NAMALWA (cell line): ENCODE measurements at places on chromosomes 4 and X.

- DNase-seq, result peak; percentile 22
These were observed at the start of gene TSC22D3 for GRCh38 chrX:107775734-107776511. TSC22D3 (minus strand) TSS chrX:107775787; CDS start chrX:107775419, 368 bp downstream.

GRCh38 chr4:150717952-150718351 lies 136.0 kb downstream of the MAB21L2 start:
- DNase-seq, result no peak

GRCh38 chrX:9953396-9953795 lies 13.8 kb upstream of the CLDN34 start:
- DNase-seq, result peak; percentile 4

DNA sequence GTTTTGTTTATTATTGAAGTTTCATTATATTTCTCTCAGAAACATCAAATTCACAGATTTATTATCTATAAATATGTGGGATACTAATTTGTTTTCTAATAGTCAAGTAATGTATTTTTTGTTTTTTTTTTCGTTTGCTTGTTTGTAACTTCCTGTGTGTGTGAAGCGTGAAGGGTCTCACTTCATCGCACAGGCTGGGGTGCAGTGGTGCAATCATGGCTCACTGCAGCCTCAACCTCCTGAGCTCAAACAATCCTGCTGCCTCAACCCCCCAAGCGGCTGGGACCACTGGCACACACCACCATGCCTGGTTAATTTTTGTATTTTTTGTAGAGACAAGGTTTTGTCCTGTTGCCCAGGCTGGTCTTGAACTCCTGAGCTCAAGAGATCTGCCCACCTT lies 55.1 kb downstream of the SH3RF1 start:
- DNase-seq, result peak; percentile 50

GRCh38 chr4:46073778-46074177 lies 50.1 kb downstream of the GABRG1 start:
- DNase-seq, result no peak

DNA sequence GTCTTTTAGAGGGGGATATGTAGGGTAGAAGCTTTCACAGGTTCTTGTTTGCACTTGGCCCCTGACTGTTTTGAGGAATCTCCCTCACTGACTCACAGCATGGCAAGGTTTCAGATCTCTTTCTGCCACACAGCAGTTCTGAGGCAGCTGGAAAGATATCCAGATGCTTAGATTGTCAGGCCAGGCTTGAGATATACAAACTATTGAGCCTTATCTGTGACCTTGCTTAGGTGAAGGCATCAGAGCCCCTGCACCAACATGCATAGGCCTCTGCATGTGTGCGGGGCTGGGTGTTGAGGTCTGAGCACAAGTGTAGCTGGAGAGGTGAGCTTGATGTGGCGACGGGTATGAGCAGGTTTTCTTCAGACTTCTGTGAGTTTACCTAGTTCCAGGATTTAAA lies 80.9 kb upstream of the MSANTD1 start:
- no peak for DNase-seq

DNA sequence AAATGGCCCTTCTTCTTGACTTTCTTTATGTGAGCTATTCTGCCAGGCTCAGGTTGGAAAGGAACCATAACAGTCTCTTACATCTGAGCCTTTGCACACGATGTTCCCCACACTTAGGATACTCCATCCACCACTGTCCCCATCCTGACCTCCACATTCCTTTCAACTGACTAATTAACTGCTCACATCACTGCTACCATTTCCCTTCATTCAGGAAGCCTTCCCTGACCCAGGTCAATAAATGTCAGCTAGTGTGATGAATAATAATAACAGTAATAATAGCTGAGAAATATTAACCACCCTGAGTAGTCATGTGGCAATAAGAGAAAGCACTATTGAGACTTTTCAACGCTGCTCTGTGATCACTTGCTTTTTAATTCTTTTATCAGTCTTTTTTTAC lies 291.7 kb downstream of the KCNIP4 start:
- no peak for DNase-seq

DNA sequence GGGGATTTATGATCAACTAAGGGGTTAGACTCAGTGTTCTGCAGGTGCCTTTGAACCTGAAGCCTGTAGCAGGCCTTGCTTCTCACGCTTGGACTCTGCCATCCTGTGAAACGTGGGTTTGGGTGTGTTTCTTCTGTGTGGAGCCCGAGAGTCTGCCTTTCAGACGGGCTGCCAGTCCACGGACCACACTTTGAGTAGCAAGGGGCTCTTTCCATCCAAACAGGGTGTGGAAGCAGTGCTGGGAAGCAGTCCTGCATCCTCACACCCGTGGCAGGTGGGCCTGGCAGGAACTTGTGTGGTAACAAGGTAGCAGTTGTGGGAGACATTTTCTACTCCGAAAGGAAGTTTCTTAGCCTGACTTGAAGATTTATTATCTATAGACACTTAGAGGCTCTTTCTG lies 22.7 kb downstream of the RGS12 start:
- no peak for DNase-seq

DNA sequence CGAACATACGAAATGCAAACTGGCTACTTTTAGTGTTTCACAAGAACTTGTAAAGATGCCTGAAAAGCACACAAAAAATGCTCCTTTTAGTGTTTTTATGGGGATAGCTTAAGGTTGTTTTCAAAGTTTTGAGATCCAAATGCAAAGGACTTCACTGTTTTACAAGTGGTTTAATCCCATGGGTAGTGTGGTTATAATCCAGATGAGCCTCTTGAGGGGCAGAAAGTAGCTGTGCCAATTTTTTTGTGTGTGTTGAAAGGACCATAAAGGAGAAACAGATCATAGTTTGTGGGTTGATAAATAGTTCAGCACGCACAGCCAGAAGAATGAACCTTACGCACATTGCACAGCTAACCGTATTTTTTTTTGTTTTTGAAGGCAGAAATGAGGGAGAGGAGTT lies 126.9 kb upstream of the GIMD1 start:
- DNase-seq, result no peak

- no peak for DNase-seq
These were observed 5.4 kb upstream of the PIM2 start for GRCh38 chrX:48924270-48924669.

DNA sequence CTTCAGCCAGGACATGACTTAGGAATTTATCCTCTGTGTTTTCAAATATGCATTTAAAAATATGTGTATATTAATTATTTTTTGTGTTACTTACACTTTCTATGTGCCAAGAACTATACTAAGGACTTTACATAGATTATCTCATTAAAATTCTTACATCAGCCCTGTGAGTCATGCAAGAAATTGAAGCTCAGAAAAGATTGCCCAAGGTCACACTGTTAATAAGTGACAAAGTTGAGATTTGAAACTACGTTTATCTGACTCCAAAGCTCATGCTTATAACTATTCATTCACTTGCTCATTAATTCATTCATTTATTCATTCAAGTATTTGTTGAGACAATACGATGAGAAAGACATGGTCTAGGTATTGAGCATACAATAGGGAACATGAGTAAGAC lies 62.9 kb upstream of the CHRDL1 start:
- no peak for DNase-seq

DNA sequence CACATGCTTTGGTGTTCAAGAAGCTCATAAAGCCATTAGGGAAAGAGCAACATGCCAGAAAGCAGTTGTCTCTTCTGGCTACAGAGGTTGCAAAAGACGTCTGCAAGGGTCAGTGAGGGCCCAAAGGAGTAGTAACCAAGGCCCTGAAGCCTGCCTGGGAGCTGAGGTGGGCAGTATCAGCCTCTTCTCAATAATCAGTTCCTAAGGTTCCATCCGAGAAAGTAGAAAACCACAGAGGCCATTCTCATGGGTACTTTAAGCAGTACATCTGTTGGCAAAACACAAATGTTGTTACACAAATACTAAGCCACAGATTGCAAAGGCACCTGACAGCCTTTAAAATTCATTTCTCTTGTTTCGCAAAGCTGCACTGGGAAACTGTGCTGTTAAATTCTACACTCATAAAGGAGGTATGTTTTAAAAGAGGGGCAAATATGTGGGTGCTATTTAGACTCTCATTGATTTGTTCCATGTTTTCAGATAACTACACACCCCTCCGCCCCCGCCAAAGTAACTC lies 37.7 kb downstream of the MECP2 start:
- DNase-seq, result no peak

- no peak for DNase-seq
These were observed 9.1 kb downstream of the USP51 start for GRCh38 chrX:55480390-55481062.

GRCh38 chrX:68550193-68550592 lies 51.3 kb downstream of the YIPF6 start:
- DNase-seq, result no peak

- no peak for DNase-seq
These were observed 87.0 kb downstream of the AFAP1 start for GRCh38 chr4:7852568-7853185.

- no peak for DNase-seq
These were observed 690.2 kb downstream of the FAT4 start for GRCh38 chr4:126004941-126005340.

- no peak for DNase-seq
These were observed 104.9 kb upstream of the DHX15 start for GRCh38 chr4:24689212-24689611.

- DNase-seq, result no peak
These were observed 3.7 kb upstream of the NR0B1 start for GRCh38 chrX:30312858-30313257.

GRCh38 chrX:130118441-130119311 lies 8.4 kb upstream of the ELF4 start:
- DNase-seq, result no peak

DNA sequence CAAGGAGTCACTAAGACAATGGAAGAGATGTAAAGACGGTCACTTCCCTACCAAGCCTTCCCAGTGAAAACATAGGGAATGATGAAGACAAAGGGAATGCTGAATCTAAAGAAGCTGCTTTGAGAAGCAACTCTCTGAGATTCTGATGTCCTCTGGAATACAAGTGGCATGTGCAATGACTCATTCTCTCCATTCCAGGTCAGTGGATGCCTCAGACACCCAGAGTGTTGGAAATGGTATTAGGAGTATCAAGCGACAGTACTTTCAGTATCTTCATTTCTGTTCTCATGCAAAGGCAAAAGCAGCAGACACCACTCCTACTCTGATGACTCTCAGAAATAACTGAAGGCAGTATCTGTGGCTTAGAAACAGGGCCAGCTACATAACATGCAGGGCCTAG lies 102.6 kb downstream of the FSTL5 start:
- DNase-seq, result no peak

GRCh38 chr4:113901994-113902787 lies 77.3 kb downstream of the ARSJ start:
- no peak for DNase-seq

GRCh38 chr4:84507941-84508340 lies 8.8 kb upstream of the NKX6-1 start:
- DNase-seq, result no peak

GRCh38 chr4:72313121-72313520 lies 255.9 kb downstream of the ADAMTS3 start:
- no peak for DNase-seq

DNA sequence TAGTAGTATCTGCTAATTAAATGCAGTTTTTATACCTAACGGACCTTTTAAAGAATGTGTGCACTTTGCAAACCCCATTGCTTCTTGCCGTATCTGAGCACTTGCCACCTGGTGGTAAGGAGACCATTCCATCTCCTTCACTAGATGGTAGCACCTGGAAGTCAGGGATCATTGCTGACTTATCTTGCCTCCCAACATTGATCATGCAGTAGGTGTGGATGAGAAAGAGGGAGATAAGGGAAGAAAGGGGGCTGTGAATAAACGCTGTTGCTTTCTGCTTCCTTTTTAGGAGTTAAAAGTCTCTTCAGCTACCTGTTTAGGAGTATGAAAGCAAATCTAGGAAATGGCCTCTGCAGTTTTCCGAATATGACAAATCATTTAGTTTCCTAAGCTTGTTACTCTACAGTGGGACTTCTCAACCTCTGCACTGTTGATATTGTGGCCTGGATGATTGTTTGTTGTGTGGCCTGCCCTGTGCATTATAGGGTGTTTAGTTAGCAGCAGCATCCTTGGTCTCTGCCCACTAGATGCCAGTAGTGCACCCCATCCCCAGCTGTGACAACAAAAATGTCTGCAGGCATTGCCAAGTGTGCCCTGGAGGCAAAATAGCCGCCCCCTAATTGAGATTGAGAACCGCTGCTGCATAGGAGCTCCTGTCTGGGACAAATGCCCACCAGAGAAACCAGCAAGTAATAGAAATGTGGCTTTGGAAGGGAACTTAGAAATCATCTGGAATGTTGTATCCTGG lies 38.8 kb downstream of the GAB1 start:
- peak; percentile 92 for DNase-seq

- no peak for DNase-seq
These were observed 425.2 kb downstream of the PCDH10 start for GRCh38 chr4:133574248-133574647.

DNA sequence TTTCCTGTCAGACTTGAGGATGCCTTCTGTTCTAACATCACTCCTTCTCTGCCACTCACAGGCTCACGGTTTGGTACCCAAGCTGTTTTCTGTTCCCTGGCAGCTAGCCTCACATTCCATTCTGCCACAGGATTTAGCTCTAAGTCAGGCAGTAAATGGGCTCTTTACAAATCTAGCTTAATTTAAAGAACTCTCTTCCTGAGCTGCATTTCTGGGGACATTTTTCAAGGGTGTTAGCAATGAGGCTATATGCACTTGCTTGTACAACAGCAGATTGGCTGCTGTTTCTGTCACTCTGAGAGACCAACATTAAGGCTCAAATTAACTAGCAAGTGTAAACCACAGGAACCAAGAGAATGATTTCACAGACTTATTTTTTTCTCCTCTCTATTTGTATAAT lies 337.8 kb upstream of the NOCT start:
- DNase-seq, result no peak

DNA sequence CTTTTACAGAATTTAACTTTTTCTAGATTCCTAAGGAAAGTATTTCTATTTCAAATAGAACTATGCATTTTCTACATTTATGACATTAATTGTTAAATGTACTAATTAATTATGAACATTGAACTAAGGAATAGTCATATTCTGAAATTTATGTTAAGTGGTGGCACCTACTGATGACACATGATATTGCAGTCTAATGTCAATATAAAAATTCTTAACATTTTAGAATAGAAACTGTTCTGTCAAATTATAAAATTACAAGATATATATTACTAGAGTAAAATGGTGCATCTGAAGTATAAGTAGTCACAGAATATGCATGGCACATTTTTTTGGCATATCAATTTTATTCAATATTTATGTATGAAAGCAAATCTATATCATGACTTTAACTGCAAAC lies 40.2 kb upstream of the NDNF start:
- peak; percentile 5 for DNase-seq

GRCh38 chrX:123155327-123155726 lies 28.8 kb upstream of the GRIA3 start:
- DNase-seq, result no peak

GRCh38 chr4:104592183-104592582 lies 97.5 kb upstream of the CXXC4 start:
- DNase-seq, result no peak

- DNase-seq, result no peak
These were observed 10.6 kb downstream of the ZNF185 start for GRCh38 chrX:152908486-152908885.

DNA sequence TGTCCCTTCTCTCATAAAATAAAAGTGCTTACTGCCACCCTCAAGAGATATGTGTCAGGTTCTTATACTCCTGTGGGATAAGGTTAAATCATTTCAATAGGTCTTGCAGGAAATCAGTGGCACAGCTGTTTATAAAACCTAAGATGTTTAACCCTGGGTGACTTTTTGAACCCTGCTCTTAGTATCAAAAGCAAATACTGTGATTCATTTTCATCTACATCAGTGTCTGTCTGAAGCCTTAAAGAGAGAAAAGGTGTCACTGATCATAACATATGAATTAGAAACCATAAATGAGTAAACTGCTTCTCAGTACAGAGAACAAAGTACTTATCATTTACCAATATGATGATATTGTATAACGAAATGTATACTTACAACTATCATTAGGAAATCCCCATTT lies 59.0 kb downstream of the CCSER1 start:
- DNase-seq, result no peak

GRCh38 chrX:24471808-24472207 lies 6.7 kb downstream of the PDK3 start:
- DNase-seq, result no peak
